CD4-positive, CD25-positive, alpha-beta regulatory T cell (primary cell): ENCODE measurements at places on chromosomes 11 and 22. TPM values are rescaled to one million over a fixed set of nuclear protein-coding genes. Genes with fewer than 3 reads are reported as not detected.
A peak's percentile ranks its signal among the peaks of the same experiment; 100 is the strongest.

Gene HTR3B
- polyA plus RNA-seq: not detected

DNA sequence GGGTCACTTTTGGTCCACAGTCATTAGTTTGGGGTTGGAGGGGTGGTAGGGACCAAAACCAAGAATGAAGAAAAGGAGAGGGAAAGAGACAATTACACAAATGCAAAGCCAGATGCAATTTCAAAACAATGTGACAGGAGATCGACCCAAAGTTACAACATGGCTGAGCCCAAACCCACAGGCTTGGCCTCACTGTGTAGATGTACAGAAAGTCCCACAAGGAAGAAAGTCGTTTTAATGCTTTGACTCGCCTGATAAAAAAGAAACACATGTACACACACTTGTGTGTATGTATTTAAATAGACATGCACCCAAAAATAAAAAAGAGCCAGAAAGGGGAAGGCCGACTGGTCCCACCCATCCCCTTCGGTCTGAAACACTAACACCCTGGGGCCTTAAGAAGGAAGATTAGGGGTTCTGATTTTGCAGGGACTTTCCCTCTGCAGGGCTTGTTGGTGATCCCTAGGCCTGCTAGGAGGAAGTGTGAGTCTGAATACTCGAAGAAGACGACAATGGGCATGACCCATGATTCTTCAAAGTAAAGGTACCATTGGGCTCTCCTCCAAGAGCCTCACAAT, 104.1 kb downstream of the ETS1 start:
- H3K36me3 ChIP-seq: peaks cover 97% of the 10 kb centered on the region
- H3K4me1 ChIP-seq: peaks cover 99% of the 10 kb centered on the region
- H3K27ac ChIP-seq: peak overlapping the region; percentile 97
- H3K4me3 ChIP-seq: peak overlapping the region; percentile 76

Gene ADM
- polyA plus RNA-seq: not detected

Gene POTEH
- not detected for polyA plus RNA-seq

- peak; percentile 82 for DNase-seq
- peak within 1 kb of the TSS; percentile 70 for H3K4me3 ChIP-seq
- no peaks in the 10 kb centered on the region for H3K36me3 ChIP-seq
- H3K27me3 ChIP-seq: no peaks in the 10 kb centered on the region
Observed at GRCh38 chr22:38201711-38202436, at the start of gene MAFF. MAFF (plus strand) TSS chr22:38201994; CDS start chr22:38213854, 11,860 bp downstream.

Gene CBLIF
- polyA plus RNA-seq: not detected

Gene PDGFB
- 0.63 TPM for polyA plus RNA-seq

Gene SPDYC
- not detected for polyA plus RNA-seq

GRCh38 chr11:115377882-115378296, 126.3 kb downstream of the CADM1 start:
- H3K27me3 ChIP-seq: no peaks in the 10 kb centered on the region
- H3K4me3 ChIP-seq: no peak overlapping the region
- H3K4me1 ChIP-seq: no peaks in the 10 kb centered on the region
- H3K27ac ChIP-seq: no peak overlapping the region
- no peaks in the 10 kb centered on the region for H3K36me3 ChIP-seq

Gene MUC5AC
- polyA plus RNA-seq: not detected

DNA sequence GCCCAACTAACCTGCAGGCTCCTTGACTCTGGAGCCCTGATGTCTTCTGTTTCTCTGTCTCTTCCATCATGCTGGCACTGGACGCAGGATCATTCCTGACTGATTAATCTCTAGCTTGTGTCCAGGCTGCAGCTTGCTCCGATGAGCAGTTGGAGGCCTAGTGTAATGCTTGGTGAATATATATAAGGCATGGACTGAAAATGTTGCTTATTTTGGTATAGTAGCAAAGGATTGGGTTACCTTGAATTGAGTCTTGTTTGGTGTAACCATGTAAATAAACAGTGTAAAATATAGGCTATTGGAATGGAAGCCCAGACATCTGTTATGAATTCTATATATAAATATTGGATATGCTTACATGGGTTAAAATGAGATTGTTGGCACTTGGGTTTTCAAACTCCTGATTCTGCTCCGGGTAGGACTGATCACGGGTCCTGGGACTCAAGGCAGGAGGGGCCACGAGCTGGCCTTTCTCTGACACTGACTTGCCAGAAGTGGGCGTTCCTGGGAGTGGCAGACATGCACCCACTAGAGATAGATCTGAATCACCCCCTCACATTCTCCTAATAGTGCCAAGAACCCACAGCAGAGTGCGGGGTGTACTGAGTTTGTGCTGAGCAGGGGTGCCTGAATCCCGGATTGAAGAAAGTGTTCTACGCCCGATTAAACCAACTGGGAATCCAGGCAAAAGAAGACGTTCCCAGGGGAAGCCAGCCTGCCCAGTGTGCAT, 25.8 kb downstream of the LRP5 start:
- H3K36me3 ChIP-seq: no peaks in the 10 kb centered on the region
- H3K4me3 ChIP-seq: no peak overlapping the region
- peaks cover 37% of the 10 kb centered on the region for H3K4me1 ChIP-seq

GRCh38 chr11:67651976-67652781, 1.6 kb upstream of the ACY3 start:
- H3K4me3 ChIP-seq: no peak overlapping the region
- DNase-seq: no peak
- no peaks in the 10 kb centered on the region for H3K36me3 ChIP-seq
- H3K4me1 ChIP-seq: peaks cover 27% of the 10 kb centered on the region

- H3K4me3 ChIP-seq: peak overlapping the region; percentile 69
- H3K36me3 ChIP-seq: peaks cover 6% of the 10 kb centered on the region
- H3K27ac ChIP-seq: peak overlapping the region; percentile 82
- no peak for DNase-seq
Observed at GRCh38 chr11:74004046-74004695, 4.7 kb downstream of the UCP3 start.

- H3K4me3 ChIP-seq: no peak overlapping the region
- H3K27me3 ChIP-seq: peaks cover 2% of the 10 kb centered on the region
- no peaks in the 10 kb centered on the region for H3K4me1 ChIP-seq
- DNase-seq: no peak
- H3K27ac ChIP-seq: no peak overlapping the region
- H3K36me3 ChIP-seq: no peaks in the 10 kb centered on the region
Observed at GRCh38 chr11:3164138-3164551, 965 bp downstream of the OSBPL5 start.

DNA sequence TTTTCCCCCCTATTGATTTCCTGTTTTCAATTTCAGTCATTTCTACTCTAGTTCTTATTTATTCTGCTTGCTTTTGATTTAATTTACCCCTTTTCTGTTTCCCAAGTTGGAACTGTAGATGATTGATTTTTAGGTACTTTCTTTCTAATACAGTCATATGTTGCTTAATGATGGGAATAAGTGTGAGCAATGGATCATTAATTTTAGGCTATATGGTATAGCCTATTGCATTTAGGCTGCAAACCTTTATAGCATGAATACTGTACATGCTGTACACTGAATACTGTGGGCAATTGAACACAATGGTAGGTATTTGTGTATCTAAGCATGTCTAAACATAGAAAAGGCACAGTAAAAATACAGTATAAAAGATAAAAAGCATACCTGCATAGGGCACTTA, 44.9 kb downstream of the DDX10 start:
- no peak overlapping the region for H3K27ac ChIP-seq
- no peak for DNase-seq
- peak overlapping the region; percentile 14 for H3K4me3 ChIP-seq
- peaks cover 28% of the 10 kb centered on the region for H3K36me3 ChIP-seq

DNA sequence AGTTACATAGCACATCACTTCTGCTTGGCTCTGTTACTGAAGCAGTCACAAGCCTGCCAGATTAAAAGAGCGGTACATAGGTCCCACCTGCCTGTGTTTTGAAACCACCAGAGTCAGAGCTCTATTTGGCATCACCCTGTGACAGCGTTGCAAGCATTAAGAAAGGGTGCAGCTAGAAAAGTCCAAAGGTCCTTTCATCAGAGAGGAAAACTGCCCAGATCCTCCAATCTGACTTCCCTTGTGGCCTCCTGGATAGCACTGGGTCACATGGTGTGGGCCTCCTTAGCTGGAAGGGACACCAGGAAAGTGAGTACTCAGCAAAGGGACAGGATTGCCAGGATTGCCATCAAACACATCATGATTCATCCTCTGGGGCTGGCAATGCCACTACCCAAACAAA, 22.9 kb downstream of the STX3 start:
- H3K4me3 ChIP-seq: no peak overlapping the region
- H3K27me3 ChIP-seq: no peaks in the 10 kb centered on the region
- no peaks in the 10 kb centered on the region for H3K36me3 ChIP-seq
- no peaks in the 10 kb centered on the region for H3K4me1 ChIP-seq
- H3K27ac ChIP-seq: no peak overlapping the region

GRCh38 chr11:7251836-7252682, at the start of gene SYT9:
SYT9 (plus strand) TSS chr11:7251904; CDS start chr11:7252187, 283 bp downstream.
- no peaks in the 10 kb centered on the region for H3K4me1 ChIP-seq
- peak; percentile 3 for DNase-seq
- H3K36me3 ChIP-seq: no peaks in the 10 kb centered on the region
- no peak within 1 kb of the TSS for H3K27ac ChIP-seq

DNA sequence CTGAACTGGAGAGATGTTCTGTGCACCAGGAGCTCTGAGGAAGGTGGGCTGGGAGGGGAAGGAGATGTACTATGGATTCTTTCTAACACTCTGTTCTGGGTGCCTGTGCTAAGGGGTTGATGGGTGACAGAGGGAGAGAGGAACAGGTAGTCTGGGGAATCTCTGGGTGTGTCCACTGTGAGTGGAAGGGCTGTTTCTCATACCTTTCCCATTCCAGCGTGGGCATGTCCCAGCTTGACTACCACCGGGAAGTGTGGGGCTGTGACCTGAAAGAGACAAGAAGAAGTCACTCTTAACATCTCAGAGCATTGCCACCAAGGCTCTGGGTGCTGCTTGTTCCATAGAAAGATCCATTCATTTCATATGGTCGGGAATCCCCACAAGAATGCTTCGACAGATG, 121.9 kb downstream of the FBXO7 start:
- H3K36me3 ChIP-seq: no peaks in the 10 kb centered on the region
- no peaks in the 10 kb centered on the region for H3K27me3 ChIP-seq
- no peak for DNase-seq
- H3K4me3 ChIP-seq: no peak overlapping the region
- H3K27ac ChIP-seq: no peak overlapping the region

Gene UPK2
- 0.25 TPM for polyA plus RNA-seq

Gene GRAMD1B
- 1.7 TPM for polyA plus RNA-seq

- no peaks in the 10 kb centered on the region for H3K36me3 ChIP-seq
- peaks cover 11% of the 10 kb centered on the region for H3K4me1 ChIP-seq
- H3K27ac ChIP-seq: no peak overlapping the region
- DNase-seq: no peak
- H3K4me3 ChIP-seq: no peak overlapping the region
Observed at GRCh38 chr11:96145163-96145585, 197.8 kb downstream of the MAML2 start.

- peaks cover 2% of the 10 kb centered on the region for H3K27me3 ChIP-seq
- H3K4me1 ChIP-seq: peaks cover 17% of the 10 kb centered on the region
- peak within 1 kb of the TSS; percentile 94 for H3K4me3 ChIP-seq
Observed at GRCh38 chr11:57335343-57336110, at the start of gene SSRP1. SSRP1 (minus strand) TSS chr11:57335892; CDS start chr11:57335121, 771 bp downstream.

Gene CCDC188
- not detected for polyA plus RNA-seq

GRCh38 chr11:44145011-44145775, 49.7 kb downstream of the EXT2 start:
- H3K27me3 ChIP-seq: no peaks in the 10 kb centered on the region

DNA sequence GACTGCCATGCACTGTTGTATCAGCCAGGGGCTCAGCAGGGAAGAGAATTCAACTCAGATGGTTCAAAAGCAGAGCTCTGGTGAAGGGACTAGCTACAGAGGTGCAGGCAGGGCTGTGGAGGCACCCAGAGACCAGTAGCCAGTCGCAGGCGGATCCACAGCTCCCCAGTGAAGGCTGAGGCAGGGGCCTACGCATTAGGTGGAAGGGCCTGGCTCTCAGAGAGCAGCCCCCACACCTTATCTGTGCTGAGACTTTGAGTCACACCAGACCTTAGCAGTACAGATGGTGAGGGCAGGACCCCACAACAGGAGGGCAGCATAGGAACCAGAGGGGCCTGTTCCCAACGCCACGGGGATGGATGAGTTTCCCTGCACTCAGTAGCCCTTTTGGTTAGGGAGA, 189.6 kb downstream of the DSCAML1 start:
- no peaks in the 10 kb centered on the region for H3K36me3 ChIP-seq
- no peaks in the 10 kb centered on the region for H3K4me1 ChIP-seq
- no peak overlapping the region for H3K27ac ChIP-seq
- H3K4me3 ChIP-seq: no peak overlapping the region
- no peak for DNase-seq
- no peaks in the 10 kb centered on the region for H3K27me3 ChIP-seq

DNA sequence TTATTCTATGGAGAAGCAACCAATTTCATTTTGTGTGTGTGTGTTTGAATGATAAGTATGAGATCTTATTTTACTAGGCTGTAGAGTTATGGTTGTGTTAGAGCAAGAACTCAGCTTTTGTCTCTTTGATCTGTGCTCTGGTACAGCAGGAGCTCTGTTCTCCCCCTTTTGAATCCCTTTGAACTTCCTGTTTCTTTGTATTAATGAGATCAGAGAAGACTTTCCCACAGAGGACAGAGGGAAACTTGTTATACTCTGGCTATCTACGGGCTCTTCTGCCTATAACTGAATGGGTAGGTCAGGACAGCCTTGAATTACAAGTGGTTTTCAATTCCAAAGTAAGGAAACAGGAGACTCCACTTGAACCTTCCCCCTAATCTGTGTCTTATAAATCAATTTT, 1015.0 kb upstream of the RAG2 start:
- H3K4me1 ChIP-seq: no peaks in the 10 kb centered on the region
- DNase-seq: no peak
- H3K27me3 ChIP-seq: no peaks in the 10 kb centered on the region
- no peak overlapping the region for H3K4me3 ChIP-seq

Gene MUC5B
- not detected for polyA plus RNA-seq
